Karpas-422 (cell line): ENCODE measurements at places on chromosomes 2 and 18. TPM values are rescaled to one million over a fixed set of nuclear protein-coding genes. Genes with fewer than 3 reads are reported as not detected.

DNA sequence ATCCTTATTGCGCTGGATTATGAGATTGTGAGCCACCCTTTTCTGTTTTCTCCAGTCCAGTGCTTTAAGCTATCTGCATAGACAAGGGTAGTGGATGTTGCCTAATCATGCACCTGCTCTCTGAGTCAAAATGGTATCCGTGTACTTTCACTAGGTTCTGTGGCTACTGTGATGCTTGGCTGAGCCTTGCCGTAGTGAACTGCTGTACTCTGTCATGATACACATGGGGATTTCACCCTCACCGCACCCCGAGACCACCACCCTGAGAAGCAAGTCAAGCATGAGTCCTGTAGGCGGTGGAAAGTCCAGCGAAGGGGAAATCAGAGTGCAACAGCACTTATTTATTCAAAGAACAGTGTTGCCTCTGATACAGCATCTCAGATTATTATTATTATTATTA, 55.0 kb downstream of the ARHGAP25 start:
- H3K36me3 ChIP-seq, result peaks cover 92% of the 10 kb centered on the region
- no peak overlapping the region for H3K4me3 ChIP-seq
- H3K27me3 ChIP-seq, result no peaks in the 10 kb centered on the region
- H3K27ac ChIP-seq, result peak overlapping the region; percentile 4; the same call in 1 of the 2 replicates
- peaks cover 39% of the 10 kb centered on the region for H3K4me1 ChIP-seq

Gene GNAL
- not detected in 2 replicates for total RNA-seq

DNA sequence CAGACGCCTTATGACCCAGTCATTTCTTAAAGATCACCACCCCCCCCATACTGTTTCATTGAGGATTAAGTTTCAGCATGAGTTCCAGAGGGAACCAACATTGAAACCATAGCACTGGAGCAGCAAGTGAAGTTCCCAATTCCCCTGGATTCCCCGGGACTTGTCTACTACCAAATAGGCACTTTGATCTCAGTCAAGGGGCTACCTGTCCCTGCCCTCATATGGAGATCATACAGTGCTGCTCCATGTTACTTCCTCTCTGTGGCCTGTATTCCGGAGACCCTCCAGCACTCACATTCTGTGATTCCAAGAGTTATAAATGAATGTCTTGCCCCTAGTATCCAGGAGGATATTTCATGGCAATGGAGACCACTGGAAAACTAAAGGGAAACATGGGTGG, 42.5 kb downstream of the RNF144A start:
- no peak for DNase-seq
- H3K36me3 ChIP-seq, result no peaks in the 10 kb centered on the region
- H3K4me1 ChIP-seq, result no peaks in the 10 kb centered on the region
- no peak overlapping the region for H3K4me3 ChIP-seq

GRCh38 chr2:70094978-70095719, 7.9 kb downstream of the PCBP1 start:
- peak overlapping the region; percentile 90 for H3K27ac ChIP-seq
- peak; percentile 97 for DNase-seq
- no peaks in the 10 kb centered on the region for H3K27me3 ChIP-seq
- H3K36me3 ChIP-seq, result no peaks in the 10 kb centered on the region

Gene MSGN1
- total RNA-seq, result not detected in 2 replicates

Gene C2orf66
- total RNA-seq, result not detected in 2 replicates

DNA sequence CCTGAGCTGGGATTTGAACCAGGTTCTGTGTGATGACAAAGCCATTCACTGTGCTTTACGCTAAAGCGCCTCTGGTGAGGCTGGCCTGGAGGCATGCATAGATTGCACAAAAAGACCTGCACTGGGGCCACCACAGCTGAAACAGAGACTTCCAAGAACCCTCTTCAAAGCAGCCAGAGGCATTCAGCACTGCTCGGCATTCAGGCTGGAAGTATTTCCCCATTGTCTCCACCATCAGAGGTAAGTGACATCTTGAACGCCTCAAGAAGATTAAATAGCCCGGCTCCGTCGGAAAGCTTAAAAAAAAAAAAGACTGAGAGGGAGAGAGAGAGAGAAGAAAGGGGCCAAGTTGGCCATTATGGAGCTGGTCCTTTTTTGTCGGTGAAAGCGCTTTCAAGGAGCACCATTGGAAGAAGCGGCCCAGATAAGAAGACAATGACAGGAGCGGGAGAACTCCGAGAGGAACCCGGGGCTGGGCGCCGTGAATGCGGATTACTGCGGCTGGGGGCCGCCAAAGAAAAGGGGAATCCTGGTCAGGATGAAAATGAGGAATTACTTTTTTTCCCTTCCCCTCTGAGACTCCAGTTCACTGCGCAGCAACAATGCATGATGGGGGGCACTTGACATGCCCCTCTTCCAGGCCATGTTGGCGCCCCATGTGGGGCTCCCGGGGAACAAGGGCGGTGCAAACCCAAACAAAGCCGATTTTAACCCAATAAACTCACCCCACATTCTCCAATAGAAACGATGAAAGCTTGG, 228.3 kb downstream of the MYCN start:
- no peak overlapping the region for H3K4me3 ChIP-seq
- H3K36me3 ChIP-seq, result no peaks in the 10 kb centered on the region
- peaks cover 5% of the 10 kb centered on the region; the same call in 1 of the 2 replicates for H3K4me1 ChIP-seq
- no peak overlapping the region for H3K27ac ChIP-seq
- no peak for DNase-seq
- no peaks in the 10 kb centered on the region for H3K27me3 ChIP-seq

DNA sequence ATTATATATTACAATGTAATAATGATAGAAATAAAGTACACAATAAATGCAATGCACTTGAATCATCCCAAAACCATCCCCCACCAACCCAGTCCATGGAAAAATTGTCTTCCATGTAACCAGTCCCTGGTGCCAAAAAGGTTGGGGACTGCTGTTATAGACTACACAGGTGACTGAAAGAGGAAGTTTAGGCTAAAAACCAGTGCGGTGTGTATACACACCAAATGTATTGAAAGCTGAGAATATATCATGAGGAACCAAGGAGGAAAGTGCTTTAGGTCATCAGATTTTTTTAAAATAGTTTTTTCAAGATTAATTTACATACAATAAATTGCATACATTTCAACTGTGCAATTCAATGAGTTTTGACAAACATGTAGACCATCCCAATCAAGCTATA, 20.5 kb upstream of the C1D start:
- H3K27me3 ChIP-seq, result no peaks in the 10 kb centered on the region
- no peaks in the 10 kb centered on the region for H3K4me1 ChIP-seq
- no peak overlapping the region for H3K4me3 ChIP-seq
- H3K36me3 ChIP-seq, result no peaks in the 10 kb centered on the region

GRCh38 chr2:160111951-160112798, 49.8 kb upstream of the PLA2R1 start:
- no peaks in the 10 kb centered on the region for H3K4me1 ChIP-seq
- no peaks in the 10 kb centered on the region for H3K27me3 ChIP-seq
- DNase-seq, result no peak

GRCh38 chr2:74039611-74040010, 54.9 kb downstream of the TET3 start:
- no peaks in the 10 kb centered on the region for H3K36me3 ChIP-seq
- DNase-seq, result no peak
- peaks cover 40% of the 10 kb centered on the region for H3K4me1 ChIP-seq
- H3K4me3 ChIP-seq, result no peak overlapping the region

GRCh38 chr2:192969055-192969454, 774.3 kb upstream of the TMEFF2 start:
- no peaks in the 10 kb centered on the region for H3K36me3 ChIP-seq
- DNase-seq, result no peak
- H3K27me3 ChIP-seq, result no peaks in the 10 kb centered on the region
- no peak overlapping the region for H3K4me3 ChIP-seq

GRCh38 chr2:109439986-109440385, 173.8 kb downstream of the SEPTIN10 start:
- no peak overlapping the region for H3K27ac ChIP-seq
- no peaks in the 10 kb centered on the region for H3K4me1 ChIP-seq
- no peak overlapping the region for H3K4me3 ChIP-seq
- no peak for DNase-seq
- H3K27me3 ChIP-seq, result no peaks in the 10 kb centered on the region

Gene C2orf72
- total RNA-seq, result not detected in 2 replicates

- H3K4me3 ChIP-seq, result no peak overlapping the region
- no peaks in the 10 kb centered on the region for H3K4me1 ChIP-seq
- no peaks in the 10 kb centered on the region for H3K36me3 ChIP-seq
- H3K27me3 ChIP-seq, result no peaks in the 10 kb centered on the region
- DNase-seq, result no peak
Observed at GRCh38 chr2:203623096-203623495, 83.3 kb upstream of the CD28 start.

- H3K27ac ChIP-seq, result no peak overlapping the region
- no peaks in the 10 kb centered on the region for H3K36me3 ChIP-seq
- DNase-seq, result no peak
- H3K27me3 ChIP-seq, result no peaks in the 10 kb centered on the region
- H3K4me1 ChIP-seq, result peaks cover 7% of the 10 kb centered on the region
Observed at GRCh38 chr2:181163139-181163538, 182.7 kb downstream of the UBE2E3 start.

DNA sequence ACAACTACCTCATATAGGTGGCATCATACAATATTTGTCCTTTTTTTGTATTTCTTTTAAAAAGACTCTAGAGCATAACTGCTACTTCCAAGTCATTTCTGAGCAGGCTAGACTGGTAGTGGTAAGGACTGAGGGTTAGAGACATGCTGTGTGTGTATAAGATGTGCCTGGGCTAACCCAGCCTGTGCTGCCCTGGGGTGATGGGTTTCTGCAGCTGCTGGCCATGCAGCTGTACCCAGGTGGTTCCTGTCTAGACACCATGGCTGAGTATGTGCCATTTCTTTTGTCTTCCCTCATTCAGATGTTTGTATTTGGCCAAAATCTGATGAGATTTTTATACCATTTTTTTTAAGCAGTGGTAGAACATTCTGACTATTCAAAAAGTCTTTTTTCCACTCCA, 40.0 kb downstream of the MERTK start:
- H3K27me3 ChIP-seq, result no peaks in the 10 kb centered on the region
- H3K4me3 ChIP-seq, result no peak overlapping the region
- H3K4me1 ChIP-seq, result no peaks in the 10 kb centered on the region
- no peaks in the 10 kb centered on the region for H3K36me3 ChIP-seq
- H3K27ac ChIP-seq, result no peak overlapping the region

Gene TFCP2L1
- not detected in 2 replicates for total RNA-seq

GRCh38 chr18:11857177-11857887, 6.1 kb downstream of the CHMP1B start:
- no peaks in the 10 kb centered on the region for H3K36me3 ChIP-seq
- H3K4me1 ChIP-seq, result peaks cover 11% of the 10 kb centered on the region
- no peak overlapping the region for H3K4me3 ChIP-seq
- peak; percentile 20 for DNase-seq
- no peak overlapping the region for H3K27ac ChIP-seq

Gene AMER3
- total RNA-seq, result not detected in 2 replicates

Gene SLC11A1
- 1.9 TPM in 1 of 2 replicates, not detected in the other for total RNA-seq

GRCh38 chr2:211093743-211094303, 537.4 kb downstream of the CPS1 start:
- H3K27me3 ChIP-seq, result no peaks in the 10 kb centered on the region
- H3K36me3 ChIP-seq, result no peaks in the 10 kb centered on the region
- H3K27ac ChIP-seq, result no peak overlapping the region
- peak; percentile 63 for DNase-seq

Gene LRRTM1
- not detected in 2 replicates for total RNA-seq

Gene HRH4
- total RNA-seq, result 0.15 TPM in 1 of 2 replicates, not detected in the other

DNA sequence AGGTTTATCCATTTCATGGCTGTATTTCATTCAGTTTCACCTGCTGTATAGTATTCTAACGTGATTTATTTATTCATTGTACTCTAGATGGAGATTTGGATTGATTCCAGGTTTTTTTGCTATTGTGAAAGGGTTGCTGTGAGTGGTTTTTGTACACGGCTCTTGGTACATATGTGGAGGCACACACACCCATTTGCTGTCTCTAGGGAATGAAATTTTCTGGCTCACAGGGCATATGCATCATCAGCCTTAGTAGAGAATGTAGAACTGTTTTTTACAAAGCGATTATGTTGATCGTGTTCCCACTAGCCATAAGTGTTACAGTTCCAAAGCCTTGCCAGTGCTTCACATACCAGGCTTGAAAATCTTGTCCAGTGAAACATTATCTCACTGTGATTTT, 5.1 kb downstream of the SPTBN1 start:
- H3K4me1 ChIP-seq, result peaks cover 13% of the 10 kb centered on the region
- no peak overlapping the region for H3K27ac ChIP-seq
- H3K36me3 ChIP-seq, result no peaks in the 10 kb centered on the region
- no peak for DNase-seq
- no peak overlapping the region for H3K4me3 ChIP-seq
- no peaks in the 10 kb centered on the region for H3K27me3 ChIP-seq

DNA sequence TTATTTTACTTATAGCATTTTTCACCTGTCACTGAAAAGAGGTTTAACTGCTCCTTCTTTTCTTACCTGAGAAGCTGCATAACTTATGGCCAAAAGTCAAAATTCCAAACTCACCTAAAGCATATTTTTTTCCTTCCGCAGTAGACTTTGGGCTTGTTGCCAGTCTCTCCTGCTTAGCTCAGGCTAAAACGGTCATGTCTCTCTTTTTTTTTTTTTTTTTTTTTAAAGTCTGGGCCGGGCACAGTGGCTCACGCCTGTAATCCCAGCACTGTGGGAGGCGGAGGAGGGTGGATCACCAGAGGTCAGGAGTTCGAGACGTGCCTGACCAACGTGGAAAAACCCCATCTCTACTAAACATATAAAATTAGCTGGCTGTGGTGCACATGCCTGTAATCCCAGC, 113.5 kb downstream of the RTN4 start:
- DNase-seq, result no peak
- no peaks in the 10 kb centered on the region for H3K27me3 ChIP-seq
- peaks cover 11% of the 10 kb centered on the region for H3K4me1 ChIP-seq
- no peak overlapping the region for H3K4me3 ChIP-seq
- H3K27ac ChIP-seq, result no peak overlapping the region
